ENCODE measurements at places on chromosomes 2 and 18.

DNA sequence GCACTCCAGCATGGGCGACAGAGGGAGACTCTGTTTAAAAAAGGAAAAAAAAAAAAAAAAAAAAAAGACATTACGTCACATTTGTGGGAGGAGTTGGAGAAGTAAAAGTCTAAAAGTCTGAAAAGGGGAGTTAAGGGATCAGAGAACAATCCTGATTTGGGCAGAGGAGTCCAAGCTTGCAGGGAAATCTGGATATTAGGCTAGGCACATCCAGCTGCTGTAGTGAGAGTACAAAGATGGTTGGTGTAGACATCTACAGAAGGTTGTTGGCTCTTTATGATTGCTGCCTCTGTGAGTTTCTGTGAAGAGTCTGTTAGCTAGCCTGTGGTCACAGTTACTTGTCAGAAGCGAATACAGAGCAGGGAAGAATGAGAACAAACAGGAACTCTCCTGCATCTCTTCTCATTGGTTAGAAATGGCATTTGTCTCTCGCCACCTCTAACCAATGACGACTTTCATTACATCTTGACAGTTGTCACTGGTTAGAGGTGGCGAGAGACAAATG lies 3.3 kb upstream of the OSBPL6 start:
- ATAC-seq, result no peak

GRCh38 chr18:48897531-48897930 lies 53.2 kb downstream of the SMAD7 start:
- no peak for ATAC-seq

DNA sequence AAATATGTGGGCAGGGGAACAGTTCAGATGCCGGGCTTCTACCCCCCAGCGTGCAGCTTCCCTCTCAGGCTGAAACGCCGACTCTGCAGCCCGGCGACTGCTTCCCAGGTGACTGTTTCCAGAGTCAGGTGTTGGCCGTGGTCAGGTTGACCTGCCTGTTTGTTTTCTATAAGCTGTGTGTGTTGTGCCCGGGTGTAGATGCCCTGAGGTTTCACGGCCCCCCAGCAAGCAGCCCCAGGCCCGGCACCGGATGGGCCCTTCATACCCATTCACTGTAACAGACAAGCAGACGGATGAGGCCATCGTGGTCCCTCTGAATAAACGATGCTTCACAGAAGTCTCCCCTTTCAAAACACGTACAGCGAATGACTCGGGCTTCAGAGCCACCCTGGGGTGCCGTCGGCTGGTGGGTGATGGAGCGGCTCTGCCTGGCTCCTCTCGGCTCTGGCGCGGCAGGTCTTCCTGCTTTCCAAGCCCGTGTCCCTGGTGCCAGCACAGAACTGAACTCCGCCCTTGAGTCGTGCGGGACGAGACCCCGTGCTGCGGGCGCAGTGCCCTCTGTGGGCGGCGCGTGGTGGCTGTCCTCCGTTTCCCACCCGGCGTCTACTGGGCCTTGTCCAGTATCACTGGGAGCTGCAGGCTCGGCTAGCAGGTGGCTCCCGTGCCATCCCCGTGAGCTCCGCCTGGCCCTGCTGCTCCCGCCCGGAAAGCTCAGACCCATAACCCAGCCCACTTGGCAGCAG lies 15.0 kb upstream of the KCNG2 start:
- ATAC-seq, result no peak

DNA sequence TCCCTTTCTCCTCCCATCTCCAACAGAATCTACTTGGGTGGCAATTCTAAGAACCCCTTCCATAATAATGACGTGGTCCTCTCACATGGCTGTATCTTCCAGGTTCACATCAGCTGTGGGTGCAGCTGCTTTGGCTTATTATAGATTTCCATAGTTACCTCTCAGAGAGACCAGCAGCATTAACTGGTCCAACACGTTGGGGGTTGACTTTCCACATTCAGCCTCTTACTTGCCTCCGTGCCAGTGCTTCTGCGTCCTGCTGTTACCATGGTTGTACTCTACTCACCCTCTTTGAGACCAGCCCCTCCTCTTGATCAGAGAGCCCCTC lies 570.7 kb downstream of the PLCL1 start:
- ATAC-seq, result no peak

DNA sequence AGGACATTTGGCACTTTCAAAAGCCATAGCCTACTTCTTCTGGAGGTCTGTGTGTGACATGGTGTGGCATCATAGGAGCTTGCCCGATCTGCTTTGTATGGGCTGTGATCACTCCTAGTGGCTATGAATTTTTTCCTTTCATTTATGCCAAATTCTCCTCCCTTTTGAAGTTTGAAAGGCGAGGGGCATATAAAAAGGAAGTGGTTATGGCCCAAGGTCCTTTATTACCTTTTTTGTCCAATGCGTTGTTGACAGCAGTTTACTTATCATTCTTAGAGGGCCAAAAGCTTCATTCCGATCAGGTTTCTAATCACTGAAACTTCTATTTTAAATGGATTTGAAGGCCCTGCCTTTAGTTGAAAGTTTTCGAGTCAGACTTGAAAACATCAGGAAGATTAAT lies 224.3 kb upstream of the FOSL2 start:
- ATAC-seq, result no peak

- ATAC-seq, result no peak
These were observed 48.4 kb upstream of the NEMP2 start for GRCh38 chr2:190582736-190583506.
